Fibroblast of the aortic adventitia (primary cell): ENCODE measurements at places on chromosomes 4 and X.

GRCh38 chr4:168920441-168921065 is 89.5 kb downstream of the CBR4 start:
- no peak for DNase-seq

- DNase-seq = peak; percentile 79
Measured at GRCh38 chr4:25320773-25321172, 8.2 kb downstream of the ZCCHC4 start.

DNA sequence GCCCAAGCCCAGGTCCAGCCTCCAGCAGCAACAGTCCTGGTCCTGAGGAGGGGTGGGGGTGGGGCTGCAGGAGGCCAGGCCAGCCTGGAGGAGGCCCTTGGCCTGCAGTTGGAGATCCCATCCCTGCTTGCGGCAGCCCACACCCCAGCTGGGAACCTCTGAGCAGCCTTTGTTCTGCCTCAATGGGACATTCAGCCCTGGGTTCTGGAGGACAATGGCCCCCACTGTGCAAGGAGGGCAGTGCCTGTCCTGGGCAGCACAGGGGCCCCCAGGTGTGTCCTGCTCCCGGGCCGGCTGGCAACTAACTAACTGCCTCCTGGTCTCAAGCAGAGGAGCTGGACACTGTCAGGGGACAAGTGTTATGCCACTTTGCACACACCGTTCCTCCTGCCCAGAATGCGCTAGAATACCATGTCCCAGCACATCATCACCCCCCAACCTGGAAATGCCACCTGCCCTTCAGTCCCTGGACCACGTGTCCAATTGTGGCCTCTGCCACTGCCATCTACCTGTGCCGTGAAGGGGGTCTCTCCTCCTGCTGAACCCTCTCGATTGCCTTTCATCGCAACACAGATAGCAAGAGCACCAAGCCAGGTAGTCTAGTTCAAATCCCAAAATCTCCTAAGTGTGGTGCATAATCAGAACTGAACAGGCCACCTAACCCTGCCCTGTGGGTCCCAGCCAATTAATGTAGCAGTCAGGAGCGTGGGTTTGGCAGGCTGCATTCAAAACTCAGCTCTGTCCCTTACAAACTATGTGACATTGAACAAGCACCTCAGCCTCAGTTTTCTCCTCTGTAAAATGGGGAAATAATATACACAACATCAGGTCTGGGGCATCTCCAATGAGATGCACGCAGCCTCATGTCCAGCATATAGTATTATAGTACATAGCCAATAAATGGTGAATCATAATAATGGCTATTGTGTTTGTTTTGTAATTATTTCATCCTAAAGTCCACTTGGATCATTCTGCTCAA is 8.8 kb downstream of the PPP2R2C start:
- DNase-seq = no peak

GRCh38 chr4:128635955-128636560 is 173.4 kb upstream of the JADE1 start:
- DNase-seq = peak; percentile 23

GRCh38 chr4:24550441-24551175 is 33.7 kb downstream of the DHX15 start:
- DNase-seq = no peak

- peak; percentile 85 for DNase-seq
Measured at GRCh38 chr4:22473268-22473667, 42.6 kb downstream of the ADGRA3 start.

DNA sequence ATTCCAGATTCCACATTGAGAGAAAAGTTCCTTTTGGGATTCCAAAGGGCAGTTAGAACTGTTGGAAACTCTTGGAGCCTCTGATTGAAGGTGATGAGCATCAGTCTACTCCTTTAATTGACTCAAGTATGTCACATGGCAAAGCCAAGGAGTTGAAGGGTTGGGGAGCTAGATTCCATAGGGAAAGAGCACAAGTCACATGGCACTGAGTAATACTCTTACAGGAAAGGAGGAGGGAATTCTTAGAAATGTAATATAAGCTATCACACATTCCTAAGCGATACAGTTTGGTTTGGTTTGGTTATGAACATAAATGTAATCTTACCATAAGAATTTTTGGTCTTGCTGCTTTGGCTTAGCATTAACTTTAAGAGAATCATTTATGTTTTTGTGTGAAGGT is 15.7 kb downstream of the SPCS3 start:
- peak; percentile 54 for DNase-seq

- DNase-seq = no peak
Measured at GRCh38 chr4:13461191-13461905, 22.8 kb downstream of the RAB28 start.

DNA sequence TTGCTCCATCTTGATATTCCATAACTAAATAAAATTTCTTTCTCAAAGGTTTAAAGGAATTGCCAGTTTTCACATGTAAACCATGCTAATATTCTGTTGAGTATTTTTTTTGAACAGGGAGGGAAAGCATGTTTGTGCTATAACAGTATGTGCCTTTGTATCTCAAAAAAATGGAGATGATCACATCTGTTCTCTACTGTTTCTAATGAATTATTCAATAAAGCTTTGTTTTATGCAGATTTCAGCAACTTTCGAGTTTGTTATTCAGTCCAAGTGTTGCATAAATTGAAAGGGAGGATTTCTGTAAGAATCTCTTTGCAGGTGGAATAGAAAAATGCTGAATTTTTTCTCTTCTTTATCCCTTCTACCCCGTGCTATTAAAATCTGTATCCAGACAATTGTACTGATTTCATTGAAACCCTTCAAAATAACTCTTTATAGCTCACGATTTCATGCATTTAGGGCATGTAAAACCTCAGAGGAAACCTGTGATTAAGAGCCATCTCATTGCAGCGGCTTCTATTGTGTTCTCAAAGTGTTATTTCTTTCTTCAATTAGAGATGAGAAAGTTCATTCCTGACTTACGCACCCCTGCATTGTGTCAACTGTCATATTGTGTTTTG is 42.1 kb downstream of the NEIL3 start:
- DNase-seq = no peak
